ENCODE measurements at places on chromosomes 1 and 21. TPM values are rescaled to one million over a fixed set of nuclear protein-coding genes. Genes with fewer than 3 reads are reported as not detected.

- no peak for DNase-seq
These were observed 60.5 kb downstream of the RHBG start for GRCh38 chr1:156429313-156430060.

GRCh38 chr1:181640956-181641355, 157.6 kb downstream of the CACNA1E start:
- no peak for DNase-seq

The SPRR2F gene
- total RNA-seq: not detected

DNA sequence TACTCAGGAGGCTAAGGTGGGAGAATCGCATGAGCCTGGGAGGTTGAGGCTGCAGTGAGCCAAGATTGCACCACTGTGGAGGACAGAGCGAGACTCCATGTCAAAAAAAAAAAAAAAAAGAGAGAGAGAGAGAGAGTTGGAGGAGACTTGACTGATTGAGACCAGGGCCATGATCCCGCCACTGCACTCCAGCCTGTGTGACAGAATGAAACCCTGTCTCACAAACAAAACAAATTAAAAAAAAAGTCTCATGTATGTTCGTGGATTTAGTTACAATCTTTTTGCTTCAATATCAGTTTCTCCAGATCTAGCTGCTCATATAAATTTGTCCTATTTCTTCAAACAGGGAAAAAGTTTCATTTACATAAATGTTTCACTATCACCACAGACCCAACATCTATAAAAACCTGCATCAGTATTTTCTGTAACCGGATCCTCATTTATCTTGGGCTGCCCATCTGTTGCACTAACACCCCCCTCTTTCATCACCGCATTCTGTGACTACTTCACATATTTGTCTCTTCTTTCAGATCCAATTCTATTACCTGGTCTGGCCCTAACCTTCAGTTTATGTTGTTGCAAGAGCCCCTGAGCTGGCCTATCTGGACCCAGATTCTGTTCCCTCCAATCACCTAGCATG, 127.0 kb downstream of the GREM2 start:
- DNase-seq: no peak

The OR2L5 gene
- total RNA-seq: not detected

DNA sequence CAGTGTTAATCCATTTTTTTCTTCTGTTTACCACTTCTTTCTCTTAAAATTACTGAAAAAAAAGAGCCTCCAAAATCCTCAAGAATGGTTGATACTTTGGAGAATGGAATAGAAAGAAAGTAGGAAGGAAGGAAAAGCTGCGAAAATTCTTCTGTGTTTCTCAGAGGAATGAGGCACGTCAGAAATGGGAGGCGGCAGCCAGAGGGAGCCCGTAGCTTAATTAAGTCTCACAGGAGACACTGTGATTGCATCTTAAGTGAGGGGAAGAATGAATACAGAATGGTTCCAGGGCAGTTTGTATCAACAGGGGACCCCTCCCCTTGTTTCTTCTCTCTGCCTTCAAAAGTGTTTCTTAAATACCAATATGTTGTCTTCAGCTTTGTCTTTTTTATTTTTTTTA, 1099.5 kb downstream of the PLA2G4A start:
- DNase-seq: peak; percentile 47

DNA sequence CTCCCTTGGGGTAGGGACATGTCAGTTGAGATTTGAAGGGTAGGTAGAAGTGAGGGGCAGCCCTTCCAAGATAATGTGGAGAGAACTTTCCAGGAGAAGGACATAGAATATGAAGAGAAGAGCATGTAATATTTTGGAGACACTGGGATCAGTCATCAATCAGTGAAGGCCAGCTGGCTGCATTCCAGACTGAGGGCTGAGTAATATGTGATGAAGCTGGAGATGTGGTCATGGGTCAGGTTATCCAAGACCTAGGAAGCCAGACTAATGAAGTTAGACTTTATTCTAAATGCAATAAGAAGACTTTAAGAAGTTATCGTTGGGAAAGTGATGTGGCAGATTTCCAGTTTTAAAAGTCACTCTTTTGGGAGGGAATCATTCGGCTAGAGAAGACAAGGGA, 262.0 kb downstream of the HMCN1 start:
- peak; percentile 88 for DNase-seq

The HPDL gene
- total RNA-seq: not detected

- DNase-seq: no peak
These were observed 61.4 kb downstream of the SLC16A1 start for GRCh38 chr1:112894561-112895011.

GRCh38 chr1:229495782-229496181, 12.4 kb downstream of the NUP133 start:
- DNase-seq: no peak
